ENCODE measurements at places on chromosomes 4 and X.
A peak's percentile ranks its signal among the peaks of the same experiment; 100 is the strongest.

GRCh38 chr4:11415409-11416070, 13.2 kb downstream of the HS3ST1 start:
- DNase-seq: no peak

DNA sequence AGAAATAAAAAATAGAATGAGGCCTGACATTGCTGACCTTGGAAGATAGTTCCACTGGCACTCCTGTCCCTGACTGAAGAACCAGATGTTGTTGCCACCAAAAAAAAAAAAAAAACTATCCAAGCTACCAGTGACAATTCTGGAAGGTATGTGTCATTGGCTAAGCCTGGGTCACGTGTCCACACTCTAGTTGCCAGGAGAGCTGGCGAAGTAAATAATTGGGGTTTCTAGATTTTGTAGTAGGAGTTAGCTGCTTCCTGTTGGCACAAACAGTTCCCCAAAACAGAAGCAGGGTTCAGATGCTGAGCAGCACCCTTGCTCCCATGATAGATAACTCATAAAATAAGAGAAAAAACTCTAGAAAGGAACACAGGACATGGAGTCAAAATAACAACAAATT, 20.5 kb downstream of the MND1 start:
- peak; percentile 22 for DNase-seq

DNA sequence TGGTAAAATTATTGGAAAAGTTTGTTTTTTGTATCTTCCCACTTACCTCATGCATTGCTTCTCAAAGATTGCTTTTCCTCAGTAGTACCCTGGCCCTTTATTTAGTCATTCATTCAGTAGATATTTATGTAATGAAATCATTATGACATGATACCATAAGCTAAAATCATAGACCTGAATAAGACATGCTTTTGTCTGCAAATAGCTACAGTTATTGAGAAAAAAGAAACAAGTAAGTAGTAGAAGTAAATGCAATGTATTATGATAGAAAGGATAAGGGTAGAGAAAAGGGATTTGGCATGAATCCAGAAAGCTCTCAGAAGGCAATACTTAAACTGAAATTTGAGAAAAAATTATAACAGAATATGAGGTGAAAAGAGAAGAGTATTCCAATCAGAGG, 352.5 kb downstream of the GPM6A start:
- DNase-seq: no peak

GRCh38 chr4:149292425-149293007, 523.1 kb downstream of the IQCM start:
- no peak for DNase-seq

GRCh38 chr4:188198982-188199792, 59.9 kb downstream of the TRIML1 start:
- no peak for DNase-seq

- no peak for DNase-seq
These were observed 40.6 kb upstream of the FTHL17 start for GRCh38 chrX:31112226-31112999.

- no peak for DNase-seq
These were observed 5.8 kb downstream of the ARAF start for GRCh38 chrX:47566841-47567240.

- DNase-seq: no peak
These were observed 79.2 kb upstream of the DKK2 start for GRCh38 chr4:107115185-107115847.

DNA sequence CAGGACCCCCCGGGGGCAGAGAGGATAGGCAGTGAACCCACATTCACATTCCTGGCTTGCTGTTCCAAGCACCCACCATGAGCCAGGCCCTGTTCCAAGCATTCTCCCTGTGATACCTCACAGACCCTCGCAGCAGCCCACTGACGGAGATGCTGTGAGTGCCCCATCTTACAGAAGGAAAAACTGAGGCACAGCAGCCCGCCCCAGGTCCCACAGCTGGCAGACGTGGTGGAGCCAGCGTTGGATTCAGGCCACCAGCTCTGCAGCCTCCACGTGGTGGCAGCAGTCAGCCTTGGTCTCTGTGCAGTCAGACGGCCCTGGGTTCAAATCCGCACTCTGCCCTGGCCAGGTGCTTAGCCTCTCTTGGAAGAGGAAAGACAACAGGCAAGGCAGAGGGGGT, 16.8 kb downstream of the MAN2B2 start:
- DNase-seq: no peak

DNA sequence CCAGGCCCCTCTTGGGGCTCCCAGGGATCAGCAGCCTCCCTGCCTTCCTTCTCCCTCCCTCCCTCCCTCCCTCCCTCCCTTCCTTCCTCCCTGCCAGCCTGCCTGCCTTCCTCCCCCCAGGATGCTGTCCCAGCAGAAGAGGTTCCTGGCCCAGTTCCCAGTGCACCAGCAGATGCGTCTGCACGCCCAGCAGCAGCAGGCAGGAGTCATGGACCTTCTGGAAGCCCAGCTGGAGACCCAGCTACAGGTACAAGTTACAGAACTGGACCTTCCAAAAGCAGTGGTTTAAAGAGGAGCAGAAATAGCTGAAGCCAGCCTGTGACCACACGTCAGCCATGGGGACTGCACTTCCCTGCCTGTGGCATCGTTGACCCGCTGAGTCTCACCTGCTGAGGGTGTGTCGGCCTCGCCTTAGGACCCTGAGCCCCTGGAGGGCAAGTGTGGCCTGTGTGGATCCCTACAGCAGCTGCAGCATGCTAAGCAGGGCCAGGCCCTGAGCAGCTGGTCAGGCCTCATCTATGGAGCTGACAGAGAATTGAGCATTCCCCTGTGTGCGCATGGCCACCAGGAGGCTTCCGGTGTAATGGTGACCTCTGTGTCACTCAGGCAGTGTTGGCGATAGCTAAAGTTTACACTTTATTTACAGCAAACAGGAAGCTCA, 84.7 kb downstream of the CRMP1 start:
- DNase-seq: no peak

DNA sequence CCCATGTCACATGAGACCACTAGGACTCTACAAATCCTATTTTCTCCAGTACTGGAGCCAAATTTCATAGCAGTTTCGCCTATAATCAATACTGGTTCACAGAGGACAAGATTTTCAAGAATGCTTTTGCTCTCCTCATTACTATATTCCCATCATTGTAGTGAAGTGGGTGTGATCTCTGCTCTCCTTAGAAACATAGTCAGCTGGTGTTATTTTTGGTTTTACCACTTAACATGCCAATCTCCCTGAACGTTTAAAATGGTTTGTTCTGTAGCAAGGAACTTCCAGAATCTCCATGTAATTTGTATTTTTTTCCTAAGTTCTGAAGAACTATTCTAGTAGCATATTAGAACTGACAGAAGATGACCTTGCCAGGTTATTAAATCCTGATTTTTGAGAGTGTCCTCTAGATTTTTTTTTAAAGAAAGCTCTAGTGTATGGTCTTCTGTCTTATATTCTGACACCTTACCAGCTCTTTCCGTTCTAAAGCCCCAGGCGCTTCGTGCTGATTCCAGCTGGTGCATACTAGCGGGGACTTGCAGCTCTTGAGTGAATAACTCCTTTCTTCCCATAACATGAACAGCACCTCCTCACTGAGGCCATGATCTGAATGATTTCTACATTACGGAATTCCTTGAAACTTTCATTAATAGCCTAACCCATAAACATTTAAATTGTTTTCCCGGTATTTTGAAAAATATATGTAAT, 1372.9 kb downstream of the TECRL start:
- DNase-seq: no peak

DNA sequence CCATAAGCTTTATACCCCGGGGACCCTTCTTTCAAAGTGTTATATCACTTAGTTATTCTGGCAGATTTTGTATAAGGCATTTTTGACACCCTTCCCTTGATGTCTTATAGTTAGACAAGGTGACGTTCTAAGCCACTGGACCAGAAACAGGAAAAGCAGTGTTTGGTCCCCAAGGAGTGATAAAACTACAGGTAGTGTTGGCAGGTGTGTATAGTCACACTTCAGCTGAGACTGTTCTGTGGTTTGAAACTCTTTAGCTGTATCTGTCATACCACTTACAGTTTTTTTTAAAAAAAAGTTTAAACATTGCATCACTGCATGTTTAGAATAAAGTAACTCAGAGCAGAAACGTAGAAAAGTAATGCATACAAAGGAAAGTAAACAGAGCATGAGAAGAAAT, 48.5 kb downstream of the TLL1 start:
- DNase-seq: no peak

- DNase-seq: no peak
These were observed 133.3 kb downstream of the COL25A1 start for GRCh38 chr4:109169170-109169569.

GRCh38 chr4:107220976-107221375, 184.9 kb upstream of the DKK2 start:
- no peak for DNase-seq

DNA sequence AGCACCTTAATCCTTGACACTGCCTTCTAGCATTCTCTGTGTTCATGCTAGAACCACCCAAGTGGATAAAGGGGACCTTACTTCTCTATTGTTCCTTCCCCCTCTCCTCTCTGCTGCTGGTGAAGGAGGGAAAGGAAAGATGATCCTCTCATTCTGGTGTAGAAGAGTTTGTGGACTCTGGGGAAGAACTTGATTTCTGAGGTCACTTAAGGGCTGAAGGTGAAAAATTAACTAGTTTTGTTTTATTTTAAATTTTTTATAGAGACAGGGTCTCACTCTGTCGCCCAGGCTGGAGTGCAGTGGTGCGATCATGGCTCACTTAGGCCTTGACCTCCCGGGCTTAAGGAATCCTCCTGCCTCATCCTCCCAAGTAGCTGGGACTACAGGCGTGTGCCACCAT, 29.8 kb downstream of the SMS start:
- DNase-seq: no peak

- DNase-seq: no peak
These were observed 552.6 kb downstream of the PPARGC1A start for GRCh38 chr4:23337292-23337691.

GRCh38 chrX:53294024-53294648, 12.8 kb upstream of the IQSEC2 start:
- DNase-seq: peak; percentile 37

GRCh38 chr4:98935633-98936032, 6.7 kb upstream of the EIF4E start:
- no peak for DNase-seq

DNA sequence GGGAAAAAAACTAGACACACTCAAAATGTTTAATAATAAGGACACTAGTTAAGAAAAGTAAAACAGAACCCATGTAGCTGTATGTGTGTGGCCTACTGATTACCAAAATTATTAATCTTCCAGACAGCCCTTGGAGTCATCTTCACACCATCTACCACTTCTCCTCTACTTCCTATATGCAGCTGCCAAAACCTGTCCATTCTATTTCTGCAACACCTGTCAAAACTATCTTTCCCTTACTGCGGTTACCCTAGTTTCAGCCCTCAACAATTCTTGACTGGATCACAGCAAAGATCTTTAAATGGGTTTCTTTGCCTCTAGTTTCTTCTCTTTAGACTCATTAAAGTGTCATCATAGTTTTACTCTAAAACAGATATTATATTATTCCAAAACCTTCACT, 72.6 kb downstream of the GPR82 start:
- no peak for DNase-seq

DNA sequence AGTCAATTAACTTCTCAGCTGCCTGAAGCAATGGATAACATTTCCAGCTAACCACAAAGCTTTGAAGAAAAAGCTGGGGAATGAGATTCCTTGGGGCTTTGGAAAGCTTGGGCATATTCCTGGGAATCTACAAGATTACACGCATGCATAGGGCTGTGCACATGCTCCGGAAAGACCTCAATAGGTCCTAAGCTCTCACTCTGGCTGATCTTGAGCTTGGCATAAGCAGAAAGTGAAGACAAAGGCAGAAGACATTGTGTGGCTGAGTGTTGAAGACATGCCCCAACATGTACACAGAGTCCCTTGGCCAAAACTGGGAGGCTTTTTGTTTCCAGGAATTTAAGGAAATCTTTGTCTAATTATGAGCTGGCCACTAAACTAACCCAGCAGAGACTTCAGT, 31.2 kb downstream of the ATG4A start:
- peak; percentile 5 for DNase-seq

DNA sequence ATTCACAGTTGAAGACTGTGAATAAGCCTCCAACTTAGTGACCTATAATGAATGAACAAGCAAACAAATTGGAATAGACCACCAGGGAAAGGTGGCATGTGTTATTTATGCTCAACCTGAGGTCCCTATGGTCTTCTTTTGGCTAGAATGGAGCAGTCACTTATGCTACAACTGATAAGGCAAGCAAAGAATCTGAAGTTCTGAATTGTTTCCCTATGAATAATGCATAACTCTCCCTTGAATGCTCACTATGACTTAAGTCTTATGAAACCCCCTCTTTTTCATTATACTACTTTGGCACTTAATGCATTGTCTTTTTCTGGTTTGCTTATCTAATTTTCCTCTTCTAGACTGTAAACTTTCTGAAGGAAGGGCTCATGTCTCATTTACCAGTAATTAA, 2.6 kb downstream of the GIMD1 start:
- DNase-seq: no peak

GRCh38 chrX:39766855-39767254, 330.9 kb downstream of the BCOR start:
- DNase-seq: no peak

- no peak for DNase-seq
These were observed 183.0 kb downstream of the PACRGL start for GRCh38 chr4:20883231-20883630.

DNA sequence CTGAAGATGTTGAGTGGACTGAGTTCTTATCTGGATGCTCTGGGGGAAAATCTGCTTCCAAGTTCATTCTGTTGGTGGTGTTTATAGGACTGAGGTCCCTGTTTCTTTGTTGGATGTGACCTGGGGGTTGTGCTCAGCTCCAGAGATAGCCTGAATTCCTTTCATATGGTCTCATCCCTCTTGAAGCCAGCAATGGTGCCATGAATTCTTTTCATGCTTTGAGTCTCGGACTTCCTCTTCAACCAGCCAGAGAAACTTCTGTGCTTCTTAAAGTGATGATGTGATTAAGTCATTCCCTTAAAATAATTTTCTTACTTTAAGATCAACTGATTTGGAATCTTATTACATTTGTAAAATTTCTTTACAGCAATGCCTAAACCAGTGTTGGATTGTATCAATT, 233.8 kb upstream of the UGT8 start:
- DNase-seq: no peak

- no peak for DNase-seq
These were observed 603.2 kb downstream of the STIM2 start for GRCh38 chr4:27463816-27464215.

GRCh38 chrX:3159995-3160720, 118.9 kb downstream of the ARSF start:
- no peak for DNase-seq

GRCh38 chr4:3469386-3470243, 6.5 kb downstream of the DOK7 start:
- DNase-seq: no peak

GRCh38 chr4:160375772-160376452, 1273.0 kb downstream of the RAPGEF2 start:
- DNase-seq: no peak

Measured in hematopoietic multipotent progenitor cell treated with erythropoietin and hydrocortisone succinate and interleukin-3 and kit ligand, for 8 days (in vitro differentiated cells).